ENCODE measurements at places on chromosomes 3 and 15. TPM values are rescaled to one million over a fixed set of nuclear protein-coding genes. Genes with fewer than 3 reads are reported as not detected.

GRCh38 chr3:136929977-136930670 is 27.7 kb upstream of the IL20RB start:
- no peaks in the 10 kb centered on the region for H3K27me3 ChIP-seq
- no peaks in the 10 kb centered on the region for H3K36me3 ChIP-seq
- peak overlapping the region; percentile 4 for H3K4me3 ChIP-seq
- DNase-seq, result peak; percentile 87

DNA sequence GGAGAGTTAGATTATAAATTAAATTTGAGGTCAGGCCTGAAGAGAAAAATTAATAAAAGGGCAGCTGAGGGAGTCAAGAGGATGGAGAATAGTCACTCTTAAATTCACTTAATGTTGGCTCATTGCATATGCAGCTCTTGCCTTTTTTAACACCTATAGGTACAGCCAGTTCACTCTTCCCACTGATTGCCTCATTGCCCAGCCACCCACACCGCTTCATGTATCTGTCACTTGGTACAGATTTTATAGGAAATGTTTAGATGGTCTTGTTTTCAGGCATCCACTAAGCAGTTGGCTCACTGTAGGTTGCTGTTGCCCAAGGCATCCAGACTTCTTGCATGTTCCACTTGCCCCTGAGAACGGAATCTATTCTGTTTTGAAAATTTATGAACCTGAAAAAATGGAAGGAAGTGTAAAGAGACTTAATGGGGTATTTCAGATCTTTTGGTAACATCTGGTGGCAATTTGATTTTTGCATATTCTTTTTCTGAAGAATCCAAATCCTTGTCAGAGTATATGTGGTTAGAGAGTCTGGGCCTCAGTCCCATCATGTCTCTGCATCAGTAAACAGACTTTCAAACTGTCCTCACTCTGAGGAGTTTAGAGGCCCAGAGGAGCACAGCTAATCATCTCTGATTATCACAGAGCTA is 151.9 kb downstream of the RBPMS2 start:
- H3K27me3 ChIP-seq, result no peaks in the 10 kb centered on the region
- no peaks in the 10 kb centered on the region for H3K36me3 ChIP-seq
- no peak overlapping the region for H3K4me3 ChIP-seq
- peaks cover 11% of the 10 kb centered on the region for H3K4me1 ChIP-seq
- no peak overlapping the region for H3K27ac ChIP-seq

The SLCO2A1 gene
- 26.3 TPM for total RNA-seq

DNA sequence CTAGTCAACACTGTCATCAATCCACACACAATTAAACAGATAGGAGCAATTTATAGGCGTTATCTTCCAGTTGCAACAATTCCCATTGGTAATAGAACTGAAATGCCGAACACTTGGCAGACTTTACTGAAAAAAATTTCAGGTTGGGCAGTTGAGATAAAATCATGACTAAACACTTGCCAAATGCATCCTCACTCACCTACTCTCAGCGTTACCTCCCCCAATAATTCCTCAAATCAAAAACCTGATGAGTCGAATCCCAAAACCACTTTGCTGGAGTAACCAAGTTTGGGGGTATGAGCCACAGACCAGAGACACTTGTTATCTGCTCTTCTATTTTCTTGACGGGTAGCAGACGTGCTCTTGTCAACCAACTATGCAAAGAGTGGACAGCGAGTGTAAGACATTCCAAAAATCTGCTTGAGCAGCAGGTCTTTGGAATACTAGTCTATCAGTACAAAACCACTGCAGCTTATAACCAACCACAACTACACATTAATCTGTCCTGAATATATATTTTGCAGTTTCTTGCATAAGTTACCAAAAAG is 30.3 kb downstream of the PPP1R2 start:
- no peaks in the 10 kb centered on the region for H3K27me3 ChIP-seq
- H3K4me1 ChIP-seq, result no peaks in the 10 kb centered on the region
- H3K4me3 ChIP-seq, result no peak overlapping the region

DNA sequence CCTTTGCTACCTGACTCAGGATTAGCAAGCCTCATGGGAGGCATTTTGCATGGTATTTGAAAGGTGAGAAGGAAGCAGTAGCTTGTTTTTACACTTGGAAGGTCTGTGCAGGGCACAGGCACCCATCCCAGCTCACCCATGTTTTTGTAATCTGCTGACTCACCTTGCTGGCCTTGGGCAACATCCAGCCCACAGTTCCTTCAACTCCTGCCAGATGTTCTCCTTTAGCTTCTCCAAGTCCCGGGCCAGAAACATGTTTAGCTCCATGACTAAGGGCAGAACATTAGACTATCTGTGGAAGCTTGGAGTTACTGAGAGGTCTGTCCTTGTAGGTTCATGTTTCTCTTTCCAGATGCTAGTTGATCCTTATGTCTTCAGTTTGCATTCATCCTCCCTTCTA is 12.4 kb upstream of the ZNF770 start:
- no peaks in the 10 kb centered on the region for H3K27me3 ChIP-seq
- no peak for DNase-seq
- no peaks in the 10 kb centered on the region for H3K4me1 ChIP-seq
- no peak overlapping the region for H3K4me3 ChIP-seq

The SLC15A2 gene
- total RNA-seq, result 3.1 TPM

- no peaks in the 10 kb centered on the region for H3K27me3 ChIP-seq
- H3K4me1 ChIP-seq, result no peaks in the 10 kb centered on the region
- H3K27ac ChIP-seq, result no peak overlapping the region
- H3K4me3 ChIP-seq, result no peak overlapping the region
- DNase-seq, result no peak
- no peaks in the 10 kb centered on the region for H3K36me3 ChIP-seq
Observed at GRCh38 chr3:148233403-148233802, 464.3 kb upstream of the AGTR1 start.

The SLC24A5 gene
- not detected for total RNA-seq

The UBAP1L gene
- total RNA-seq, result 1.2 TPM

DNA sequence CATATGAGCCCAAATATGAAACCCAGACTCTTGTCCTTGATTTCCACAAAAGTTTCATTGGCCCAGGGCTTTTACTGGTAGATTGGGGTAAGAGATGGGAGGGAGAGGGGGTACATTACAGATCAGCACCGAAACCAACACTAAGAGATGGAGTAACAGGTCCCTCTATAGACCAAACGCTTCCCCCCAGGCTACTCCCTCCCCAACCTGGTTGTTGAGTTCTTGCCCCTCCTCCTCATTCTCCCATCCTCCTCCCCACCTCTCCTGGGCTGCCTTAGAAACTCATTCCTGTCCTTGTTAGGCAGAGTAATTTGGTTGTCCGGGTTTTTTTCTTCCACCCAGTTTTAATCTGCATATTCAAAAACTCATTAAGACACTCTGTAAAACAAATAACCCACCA is 74.1 kb downstream of the MESD start:
- no peak overlapping the region for H3K27ac ChIP-seq
- H3K4me3 ChIP-seq, result no peak overlapping the region
- no peaks in the 10 kb centered on the region for H3K27me3 ChIP-seq
- no peaks in the 10 kb centered on the region for H3K36me3 ChIP-seq
- DNase-seq, result no peak
- H3K4me1 ChIP-seq, result peaks cover 3% of the 10 kb centered on the region

The RTP3 gene
- not detected for total RNA-seq

The C3orf70 gene
- total RNA-seq, result 12.7 TPM

- no peak overlapping the region for H3K27ac ChIP-seq
- H3K4me3 ChIP-seq, result no peak overlapping the region
- H3K4me1 ChIP-seq, result no peaks in the 10 kb centered on the region
- peak; percentile 18 for DNase-seq
Observed at GRCh38 chr15:68413363-68414205, 18.4 kb downstream of the ITGA11 start.

DNA sequence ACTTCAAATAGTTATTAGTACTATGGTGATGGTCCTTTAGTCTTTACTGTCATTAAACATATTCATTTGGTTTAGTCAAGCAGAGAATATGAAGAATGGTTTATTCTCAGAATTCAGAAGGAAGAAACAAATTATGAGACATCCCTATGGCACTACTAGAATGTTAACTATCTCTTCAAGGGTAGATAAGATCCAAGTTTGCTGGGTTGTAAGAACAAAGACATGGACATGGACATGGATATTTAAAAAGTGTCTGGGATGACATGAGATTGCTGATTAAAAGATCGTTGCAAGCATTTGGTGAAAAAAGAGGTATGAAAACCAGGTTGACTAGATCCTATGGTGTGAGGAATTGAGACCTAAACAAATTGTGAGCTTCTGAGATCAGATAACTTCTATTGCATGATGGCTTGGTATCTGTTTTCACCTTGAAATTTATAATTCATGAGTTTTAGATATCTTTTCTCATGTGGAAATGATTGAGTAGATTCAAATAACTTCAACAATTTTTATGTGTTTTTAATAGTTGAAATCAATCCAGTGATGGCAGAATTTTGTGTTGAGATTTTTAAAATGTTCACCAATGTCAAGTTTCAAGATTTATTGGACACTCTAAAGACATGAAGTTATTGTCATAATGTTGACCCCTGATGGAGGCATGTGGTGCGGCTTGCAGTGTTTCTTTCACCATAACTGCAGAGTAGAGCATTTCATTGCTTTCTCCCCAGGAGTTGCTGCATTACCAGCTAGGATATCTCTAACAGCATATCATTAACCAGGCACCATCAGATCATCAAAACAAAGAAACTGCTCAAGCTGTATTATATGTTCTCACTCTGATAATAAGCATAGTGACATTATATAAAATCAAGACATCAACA is 72.6 kb downstream of the NAALADL2 start:
- H3K27me3 ChIP-seq, result no peaks in the 10 kb centered on the region
- no peaks in the 10 kb centered on the region for H3K36me3 ChIP-seq
- no peaks in the 10 kb centered on the region for H3K4me1 ChIP-seq
- no peak overlapping the region for H3K27ac ChIP-seq
- DNase-seq, result no peak

The MORC1 gene
- total RNA-seq, result not detected

The ITIH1 gene
- total RNA-seq, result not detected

The UPK1B gene
- not detected for total RNA-seq

The PIF1 gene
- total RNA-seq, result 20.7 TPM

The MOBP gene
- 0.56 TPM for total RNA-seq

GRCh38 chr3:30777426-30778113 is 116.9 kb downstream of the GADL1 start:
- H3K27me3 ChIP-seq, result no peaks in the 10 kb centered on the region
- no peaks in the 10 kb centered on the region for H3K4me1 ChIP-seq
- no peaks in the 10 kb centered on the region for H3K36me3 ChIP-seq
- DNase-seq, result no peak
- H3K27ac ChIP-seq, result no peak overlapping the region
- H3K4me3 ChIP-seq, result no peak overlapping the region

- no peak for DNase-seq
- no peak overlapping the region for H3K27ac ChIP-seq
- no peaks in the 10 kb centered on the region for H3K36me3 ChIP-seq
Observed at GRCh38 chr3:136135039-136135802, 60.9 kb downstream of the MSL2 start.

- DNase-seq, result no peak
- no peaks in the 10 kb centered on the region for H3K27me3 ChIP-seq
- no peak overlapping the region for H3K4me3 ChIP-seq
Observed at GRCh38 chr3:172285844-172286243, 162.4 kb downstream of the GHSR start.

GRCh38 chr3:58625196-58625824 is 41.3 kb downstream of the FAM3D start:
- no peak for DNase-seq
- H3K4me3 ChIP-seq, result no peak overlapping the region
- no peak overlapping the region for H3K27ac ChIP-seq
- H3K36me3 ChIP-seq, result no peaks in the 10 kb centered on the region
- no peaks in the 10 kb centered on the region for H3K27me3 ChIP-seq

- H3K4me3 ChIP-seq, result no peak overlapping the region
- no peaks in the 10 kb centered on the region for H3K4me1 ChIP-seq
- no peak overlapping the region for H3K27ac ChIP-seq
- no peak for DNase-seq
Observed at GRCh38 chr3:14248849-14249523, 70.4 kb downstream of the LSM3 start.

DNA sequence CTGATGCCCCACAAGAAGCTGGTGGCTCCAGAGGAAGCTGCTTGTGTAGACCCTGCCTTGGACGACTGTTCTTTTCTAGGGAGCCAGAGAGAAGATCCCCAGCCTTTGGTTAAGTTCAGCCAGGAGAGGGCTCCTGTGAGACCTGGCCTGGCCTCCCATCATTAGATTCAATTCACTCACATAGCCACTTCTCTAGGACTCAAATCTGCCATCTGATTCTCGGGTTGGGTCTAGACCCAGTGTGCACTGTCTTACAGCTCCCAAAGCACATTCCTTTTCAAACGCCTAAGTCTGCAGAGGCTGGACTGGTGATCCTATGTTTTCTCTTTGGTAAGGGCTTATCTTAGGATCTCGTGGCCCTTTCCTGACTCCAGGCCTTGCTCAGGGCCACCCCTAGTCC is 81.7 kb upstream of the NPHP3 start:
- no peak for DNase-seq
- no peak overlapping the region for H3K4me3 ChIP-seq
- H3K27ac ChIP-seq, result no peak overlapping the region
- H3K4me1 ChIP-seq, result no peaks in the 10 kb centered on the region
- no peaks in the 10 kb centered on the region for H3K36me3 ChIP-seq
- H3K27me3 ChIP-seq, result no peaks in the 10 kb centered on the region

- H3K4me3 ChIP-seq, result peak overlapping the region; percentile 88
- peak overlapping the region; percentile 88 for H3K27ac ChIP-seq
- no peaks in the 10 kb centered on the region for H3K27me3 ChIP-seq
- H3K4me1 ChIP-seq, result no peaks in the 10 kb centered on the region
- no peaks in the 10 kb centered on the region for H3K36me3 ChIP-seq
- DNase-seq, result peak; percentile 77
Observed at GRCh38 chr15:75843678-75844581, 683 bp downstream of the UBE2Q2 start.

The PGBD4 gene
- 1.3 TPM for total RNA-seq

The C15orf39 gene
- total RNA-seq, result 22.3 TPM

DNA sequence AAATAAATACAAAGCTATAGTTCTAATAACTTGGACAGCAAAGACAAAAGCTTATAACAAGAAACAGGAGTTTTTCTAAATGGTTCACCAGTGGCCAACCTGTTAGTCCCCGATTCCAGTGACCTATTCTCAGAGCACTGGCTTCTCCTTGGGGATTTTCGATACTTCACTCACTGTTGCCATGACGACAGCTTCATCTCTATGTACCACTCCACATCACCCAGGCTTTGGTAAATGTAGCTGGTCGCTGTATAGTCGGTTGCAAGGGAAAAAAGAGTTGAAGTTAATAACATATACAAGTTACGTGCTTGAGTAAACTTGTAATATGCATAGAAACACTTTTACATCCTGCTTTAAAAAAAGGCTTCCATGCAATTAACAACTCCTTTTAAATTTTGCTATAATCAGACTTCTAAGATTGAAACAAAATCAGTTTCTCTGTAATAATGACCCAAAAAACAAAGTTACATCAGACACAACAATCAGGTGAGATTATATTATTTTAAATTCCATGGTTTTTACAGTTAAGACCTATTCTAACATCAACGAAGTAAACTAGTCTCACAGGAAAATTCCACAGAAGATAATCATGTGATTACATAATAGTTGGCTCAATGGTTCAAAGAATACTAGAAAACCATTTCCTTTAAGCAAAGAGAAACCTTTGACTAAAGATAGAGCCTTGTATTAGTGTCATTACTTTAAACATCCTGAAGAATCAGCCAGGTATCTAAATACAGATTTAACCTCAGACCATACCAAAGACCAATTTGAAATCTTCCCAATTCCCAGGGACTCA is 2.9 kb downstream of the CCNL1 start:
- no peaks in the 10 kb centered on the region for H3K27me3 ChIP-seq
- peak overlapping the region; percentile 88 for H3K4me3 ChIP-seq
- no peak for DNase-seq
- H3K27ac ChIP-seq, result no peak overlapping the region

GRCh38 chr15:98653686-98654085 is 5.3 kb downstream of the IGF1R start:
- H3K4me3 ChIP-seq, result no peak overlapping the region
- peaks cover 3% of the 10 kb centered on the region for H3K4me1 ChIP-seq
- DNase-seq, result no peak
- no peaks in the 10 kb centered on the region for H3K36me3 ChIP-seq

Measured in colonic mucosa (tissue), 4 donors.